ENCODE measurements at places on chromosomes 6 and 20.

DNA sequence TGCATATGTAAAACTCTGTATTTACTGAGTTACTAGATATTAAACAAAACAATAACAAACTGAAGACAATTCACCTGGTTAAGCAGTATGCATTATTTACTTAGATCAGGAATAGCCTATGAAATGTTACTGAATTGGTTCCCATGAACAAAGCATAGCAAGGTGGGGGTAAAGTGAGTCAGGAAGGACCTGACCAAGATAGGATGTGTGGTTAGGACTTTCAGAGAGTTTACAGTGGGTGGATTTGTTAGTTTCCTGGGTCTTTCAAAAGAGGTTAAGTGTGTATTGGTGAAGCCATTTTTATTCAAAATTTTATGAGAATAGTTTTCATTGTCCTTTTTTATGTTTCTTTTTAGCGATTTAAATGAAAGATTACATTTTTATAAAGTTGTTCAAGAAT is 32.9 kb downstream of the TBPL1 start:
- no peak for DNase-seq

DNA sequence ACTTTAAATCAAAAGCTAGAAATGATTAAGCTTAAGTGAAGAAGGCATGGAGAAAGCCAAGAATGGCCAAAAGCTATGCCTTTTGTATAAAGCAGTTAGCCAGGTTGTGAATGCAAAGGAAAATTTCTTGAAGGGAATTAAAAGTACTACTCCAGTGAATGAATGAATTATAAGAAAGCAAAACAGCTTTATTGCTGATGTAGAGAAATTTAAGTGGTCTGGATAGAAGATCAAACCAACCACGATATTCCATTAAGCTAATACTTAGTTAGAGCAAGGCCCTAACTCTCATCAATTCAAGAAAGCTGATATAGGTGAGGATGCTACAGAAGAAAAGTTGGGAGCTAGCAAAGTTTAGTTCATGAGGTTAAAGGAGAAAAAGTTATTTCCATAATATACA is 988.5 kb upstream of the ADGRB3 start:
- no peak for DNase-seq

DNA sequence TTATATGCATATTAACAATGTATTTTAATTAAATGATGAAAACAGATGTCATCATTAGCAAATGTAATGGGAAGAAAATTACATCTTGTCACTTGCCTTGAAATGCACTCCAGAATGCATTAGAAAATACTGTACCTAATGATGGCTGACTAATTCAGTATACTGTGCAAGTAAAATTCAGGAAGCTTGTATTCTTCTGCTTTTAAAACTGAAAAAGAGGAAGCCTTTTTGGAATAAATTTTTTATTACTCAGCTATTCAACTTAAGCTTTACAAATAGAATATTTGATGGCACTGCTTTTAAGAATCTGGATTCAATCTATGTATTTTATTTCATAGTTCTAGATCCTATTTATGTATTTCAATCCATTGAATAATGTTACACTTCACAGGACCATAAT is 195.5 kb downstream of the RIMS1 start:
- no peak for DNase-seq

GRCh38 chr6:25960734-25961133 is 1.9 kb upstream of the TRIM38 start:
- DNase-seq = no peak

- no peak for DNase-seq
Measured at GRCh38 chr6:154754152-154754551, 20.9 kb downstream of the SCAF8 start.

DNA sequence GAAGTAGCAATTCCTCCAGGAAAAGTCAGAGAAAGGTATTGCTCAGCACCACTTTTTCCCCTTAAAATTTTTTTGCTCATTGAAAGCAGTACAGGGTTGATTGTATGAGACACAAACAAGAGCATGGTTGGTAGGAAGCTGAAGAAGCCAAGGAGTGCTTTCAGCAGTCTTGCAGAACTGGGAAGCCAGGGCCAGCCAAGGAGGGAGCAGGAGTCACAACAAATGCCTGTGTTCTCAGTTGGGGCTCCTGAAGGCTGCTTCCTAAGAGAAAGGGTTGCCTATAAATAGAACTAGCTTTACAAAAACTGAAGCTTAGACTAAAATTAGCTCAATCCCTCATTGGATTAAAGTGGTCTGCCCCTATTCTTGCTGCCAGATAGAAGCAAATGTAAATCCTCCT is 3.3 kb upstream of the THEMIS start:
- DNase-seq = no peak

DNA sequence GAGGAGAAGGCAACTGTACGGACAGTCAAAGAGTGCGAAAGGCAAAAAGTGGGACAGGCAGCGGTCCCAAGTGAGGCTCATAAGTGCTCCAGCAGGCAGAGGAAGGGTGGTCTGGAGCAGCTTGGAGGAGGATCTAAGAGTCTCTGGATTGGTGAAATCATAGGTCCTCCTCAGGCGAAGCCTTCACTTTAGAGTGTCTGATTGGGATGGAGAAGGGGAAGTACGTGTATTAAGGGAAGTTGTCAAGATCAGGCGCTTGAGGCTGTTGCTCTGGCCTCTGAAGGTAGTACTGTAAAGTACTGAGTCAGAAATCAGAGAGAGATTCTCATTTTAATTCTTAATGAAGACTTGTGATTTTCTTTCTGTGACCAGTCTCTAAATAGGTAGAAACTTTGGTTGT is 185.6 kb downstream of the KIF16B start:
- DNase-seq = no peak

GRCh38 chr6:89585154-89585553 is 53.4 kb downstream of the LYRM2 start:
- DNase-seq = no peak

DNA sequence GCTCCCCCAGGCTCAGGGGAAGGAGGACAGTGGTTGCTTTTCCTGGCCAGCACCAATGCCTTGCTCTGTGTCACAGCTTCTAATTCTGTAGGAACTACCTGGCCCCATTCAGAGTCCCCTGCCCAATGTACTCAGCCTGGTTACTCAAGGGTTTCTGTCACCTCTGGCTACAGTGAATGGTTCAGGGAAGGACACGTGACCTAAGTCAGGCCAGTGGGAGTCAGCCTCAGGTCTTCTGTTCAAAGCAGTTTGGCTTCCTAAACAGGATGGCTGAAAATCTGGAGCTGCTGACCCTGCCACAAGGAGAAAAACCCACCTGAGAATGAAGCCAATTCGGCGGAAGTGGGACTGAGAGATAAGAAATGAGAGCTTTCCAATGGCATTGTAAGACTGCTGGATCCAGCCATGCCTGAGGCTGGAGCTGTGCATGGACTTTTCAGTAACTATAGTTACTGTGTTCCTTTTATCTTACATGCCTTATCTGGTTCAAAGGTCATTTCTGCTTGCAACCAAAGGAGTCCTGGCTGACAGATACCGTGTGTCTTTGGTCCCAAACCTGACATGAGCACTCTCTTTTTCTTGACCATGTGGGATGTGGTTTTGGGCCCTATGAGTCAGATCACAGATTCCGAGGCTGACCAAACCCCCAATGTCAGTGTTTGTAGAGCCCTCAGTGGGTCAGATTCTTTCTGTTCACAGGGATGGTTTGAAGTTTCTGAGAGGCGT is 104.3 kb downstream of the SULF2 start:
- DNase-seq = no peak

GRCh38 chr6:167793421-167793820 is 33.3 kb upstream of the AFDN start:
- no peak for DNase-seq

- DNase-seq = no peak
Measured at GRCh38 chr6:3329393-3330051, 70.8 kb downstream of the PSMG4 start.

DNA sequence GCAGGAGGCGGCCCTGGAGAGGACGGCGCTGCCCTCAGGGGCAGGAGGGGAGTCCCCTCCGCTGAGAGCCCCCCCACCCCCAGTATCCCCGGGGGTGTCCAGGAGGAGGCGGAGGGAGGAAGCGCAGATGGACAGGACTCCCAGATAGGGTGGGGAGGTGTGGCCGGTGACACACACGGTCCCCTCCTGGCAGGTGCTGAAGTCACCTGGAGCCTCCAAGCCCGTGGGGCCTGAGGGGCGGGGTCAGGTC is 1.4 kb downstream of the STMN3 start:
- DNase-seq = no peak

DNA sequence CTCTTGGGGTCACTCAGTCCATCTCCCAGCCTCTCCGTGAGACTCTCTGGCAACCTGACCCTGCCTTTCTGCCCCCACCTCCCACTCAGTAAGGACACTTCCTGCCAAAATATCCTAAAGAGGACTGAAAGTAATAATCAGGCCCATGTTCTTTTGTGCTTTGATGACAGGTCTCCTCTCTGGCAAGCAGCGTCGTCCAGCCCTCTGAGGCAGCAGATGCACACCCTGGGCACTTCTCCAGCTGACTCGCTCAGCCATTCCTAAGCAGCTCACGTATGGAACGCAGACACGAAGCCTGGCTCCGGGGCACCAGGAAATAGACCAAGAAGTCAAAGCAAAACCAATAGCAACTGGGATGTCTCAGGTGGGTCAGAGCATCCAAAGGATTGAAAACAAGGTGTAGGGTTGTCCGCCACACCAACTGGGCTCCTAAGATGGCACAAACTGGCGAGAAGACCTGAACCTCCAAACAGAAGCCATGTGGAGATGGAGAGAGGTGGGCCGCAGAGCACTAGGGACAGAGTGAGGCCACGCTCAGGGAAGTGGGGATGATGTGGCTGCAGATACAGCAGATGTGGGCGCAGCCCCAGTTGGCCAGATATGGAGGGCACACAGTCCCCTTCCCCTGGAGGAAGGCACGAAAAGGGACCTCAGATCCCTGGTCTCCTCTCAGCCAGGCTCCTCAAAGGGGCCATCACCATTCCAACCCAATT is 99.3 kb downstream of the PRND start:
- no peak for DNase-seq

DNA sequence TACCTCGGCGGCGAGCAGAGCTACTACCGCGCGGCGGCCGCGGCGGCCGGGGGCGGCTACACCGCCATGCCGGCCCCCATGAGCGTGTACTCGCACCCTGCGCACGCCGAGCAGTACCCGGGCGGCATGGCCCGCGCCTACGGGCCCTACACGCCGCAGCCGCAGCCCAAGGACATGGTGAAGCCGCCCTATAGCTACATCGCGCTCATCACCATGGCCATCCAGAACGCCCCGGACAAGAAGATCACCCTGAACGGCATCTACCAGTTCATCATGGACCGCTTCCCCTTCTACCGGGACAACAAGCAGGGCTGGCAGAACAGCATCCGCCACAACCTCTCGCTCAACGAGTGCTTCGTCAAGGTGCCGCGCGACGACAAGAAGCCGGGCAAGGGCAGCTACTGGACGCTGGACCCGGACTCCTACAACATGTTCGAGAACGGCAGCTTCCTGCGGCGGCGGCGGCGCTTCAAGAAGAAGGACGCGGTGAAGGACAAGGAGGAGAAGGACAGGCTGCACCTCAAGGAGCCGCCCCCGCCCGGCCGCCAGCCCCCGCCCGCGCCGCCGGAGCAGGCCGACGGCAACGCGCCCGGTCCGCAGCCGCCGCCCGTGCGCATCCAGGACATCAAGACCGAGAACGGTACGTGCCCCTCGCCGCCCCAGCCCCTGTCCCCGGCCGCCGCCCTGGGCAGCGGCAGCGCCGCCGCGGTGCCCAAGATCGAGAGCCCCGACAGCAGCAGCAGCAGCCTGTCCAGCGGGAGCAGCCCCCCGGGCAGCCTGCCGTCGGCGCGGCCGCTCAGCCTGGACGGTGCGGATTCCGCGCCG is 994 bp downstream of the FOXC1 start:
- no peak for DNase-seq
